ENCODE measurements at places on chromosomes 12 and 14.

- no peak for DNase-seq
Observed at GRCh38 chr12:50120521-50120920, 8.5 kb downstream of the COX14 start.

DNA sequence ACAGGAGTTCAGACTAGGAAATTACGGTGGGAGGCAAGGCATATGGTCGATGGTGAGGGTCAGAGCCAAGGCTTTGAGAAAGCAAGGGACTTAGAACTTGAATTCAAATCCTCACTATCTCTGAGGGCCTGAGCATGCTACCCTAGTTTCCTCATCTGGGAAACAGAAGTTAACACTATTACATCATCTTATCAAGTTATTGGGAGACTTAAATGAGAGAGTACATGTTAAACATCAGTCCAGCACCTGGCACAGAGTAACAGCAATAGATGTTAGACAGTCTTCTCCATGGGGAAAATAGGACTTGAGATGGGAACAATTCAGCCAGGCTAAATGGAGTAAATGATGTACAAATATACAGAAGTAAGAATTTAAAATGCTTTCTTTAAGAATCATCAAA is 38.5 kb downstream of the SLC38A1 start:
- no peak for DNase-seq

DNA sequence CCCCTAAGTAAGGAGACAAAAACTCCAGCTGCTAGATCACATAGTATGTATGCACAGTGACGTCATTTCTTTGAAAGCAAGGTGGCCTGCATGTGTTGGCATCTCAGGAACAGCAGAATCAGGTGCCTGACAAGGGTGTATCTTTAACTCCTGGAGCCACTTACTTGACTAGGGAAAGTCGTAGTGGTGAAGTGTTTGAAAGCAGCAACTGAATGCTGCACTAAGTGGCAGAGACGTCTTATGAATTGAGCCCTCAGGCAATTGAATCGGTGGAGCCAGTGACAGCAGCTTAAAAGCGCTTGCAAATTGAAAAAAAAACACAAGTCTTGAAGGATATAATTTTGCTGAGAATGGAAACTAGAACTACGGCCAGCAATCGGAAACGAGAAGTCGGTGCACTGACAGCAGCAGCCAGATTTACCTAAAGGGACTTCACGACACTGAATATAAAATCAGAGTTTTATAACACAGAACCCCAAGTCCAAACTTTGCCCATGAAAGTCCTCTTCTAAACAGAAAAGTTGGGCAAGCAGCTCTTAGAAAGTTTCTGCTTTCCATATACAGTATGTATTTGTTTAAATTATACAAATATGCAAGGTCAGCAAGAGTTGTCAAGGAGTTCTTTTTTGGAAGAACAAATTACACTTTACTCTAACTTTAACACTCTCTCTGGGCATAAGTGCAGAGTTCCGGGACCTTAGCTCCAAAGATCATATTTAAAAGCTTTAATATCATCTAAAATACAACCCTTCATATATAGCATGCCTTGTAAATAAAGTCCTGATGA is 1.1 kb downstream of the IGF1 start:
- DNase-seq: no peak

DNA sequence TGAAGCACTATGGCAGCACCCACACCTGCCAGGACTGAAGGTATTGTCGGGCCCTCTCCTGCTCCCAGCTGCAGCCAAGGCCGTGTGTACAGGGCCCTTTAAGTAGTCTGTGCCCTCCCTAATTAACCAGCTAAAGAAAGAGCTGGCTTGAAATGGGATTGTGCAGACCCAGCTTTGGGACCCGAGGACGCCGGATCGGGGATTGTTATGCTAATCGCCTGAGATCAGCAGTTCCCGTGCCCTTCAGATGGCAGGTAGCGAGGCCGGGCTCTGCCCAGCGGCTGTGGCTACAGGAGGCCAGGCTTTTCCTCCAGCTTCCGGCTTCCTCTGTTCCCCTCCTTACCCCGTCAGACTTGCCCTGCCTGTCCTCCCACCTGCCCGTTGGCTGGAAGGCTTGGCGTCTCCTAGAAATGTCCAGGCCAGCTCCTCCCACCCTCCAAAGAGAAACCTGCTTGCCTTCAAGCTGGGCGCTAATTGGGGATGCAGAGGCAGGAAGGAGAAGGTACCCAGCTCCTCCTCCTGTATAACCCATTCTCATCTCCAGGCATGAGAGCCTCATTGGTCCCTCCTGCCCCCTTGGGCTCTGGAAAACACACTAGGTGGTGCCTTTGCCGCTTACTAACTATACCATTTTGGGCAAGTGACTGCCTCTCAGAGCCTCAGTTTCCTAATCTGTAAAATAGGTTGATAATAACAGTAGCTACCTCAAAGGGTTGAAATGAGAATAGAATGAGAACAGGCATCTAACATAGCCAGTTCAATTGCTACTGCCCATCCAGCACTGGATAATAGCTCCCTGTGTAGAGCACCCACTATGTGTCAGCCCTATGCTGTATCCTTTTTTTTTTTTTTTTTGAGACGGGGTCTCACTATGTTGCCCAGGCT is 25.8 kb upstream of the MSI1 start:
- no peak for DNase-seq

- DNase-seq: no peak
Observed at GRCh38 chr12:56267443-56268071, 815 bp downstream of the COQ10A start.

DNA sequence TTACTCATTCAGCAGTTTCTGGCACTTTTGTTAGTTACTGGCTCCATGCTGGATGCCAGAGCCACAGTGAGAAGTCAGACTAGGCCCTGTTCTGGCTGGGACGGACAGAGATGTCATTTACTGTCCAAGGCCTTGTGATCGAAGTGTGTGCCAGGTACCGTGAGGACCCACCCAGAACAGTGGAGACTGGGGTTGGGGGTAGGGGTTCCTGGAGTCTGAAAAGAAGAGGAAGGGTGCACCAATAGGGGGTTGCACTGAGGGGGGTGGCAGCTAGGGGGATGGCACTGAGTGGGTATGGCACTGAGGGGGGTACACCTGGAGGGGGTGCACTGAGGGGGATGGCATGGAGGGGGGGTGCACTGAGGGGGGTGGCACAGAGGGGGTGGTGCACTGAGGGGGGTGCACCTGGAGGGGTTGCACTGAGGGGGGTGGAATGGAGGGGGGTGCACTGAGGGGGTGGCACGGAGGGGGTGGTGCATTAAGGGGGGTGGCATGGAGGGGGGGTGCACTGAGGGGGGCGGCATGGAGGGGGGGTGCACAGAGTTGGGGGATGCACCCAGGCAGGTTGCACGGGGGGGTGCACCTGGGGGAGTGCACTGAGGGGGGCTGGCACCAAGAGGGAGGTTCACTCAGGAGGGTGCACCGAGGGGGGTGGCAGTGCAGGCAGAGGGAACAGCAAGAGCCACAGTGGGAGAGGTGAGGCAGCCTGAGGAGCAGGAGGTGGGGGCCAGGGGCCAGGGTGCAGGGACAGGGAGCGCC is 10.6 kb upstream of the CYP46A1 start:
- DNase-seq: no peak

- DNase-seq: no peak
Observed at GRCh38 chr14:92747701-92748258, 647 bp downstream of the LGMN start.

GRCh38 chr12:4117386-4118016 is 156.1 kb upstream of the CCND2 start:
- DNase-seq: no peak

GRCh38 chr14:28765831-28766468 is 637 bp upstream of the FOXG1 start:
- DNase-seq: no peak

- no peak for DNase-seq
Observed at GRCh38 chr12:71160585-71160984, 2.8 kb upstream of the TSPAN8 start.

DNA sequence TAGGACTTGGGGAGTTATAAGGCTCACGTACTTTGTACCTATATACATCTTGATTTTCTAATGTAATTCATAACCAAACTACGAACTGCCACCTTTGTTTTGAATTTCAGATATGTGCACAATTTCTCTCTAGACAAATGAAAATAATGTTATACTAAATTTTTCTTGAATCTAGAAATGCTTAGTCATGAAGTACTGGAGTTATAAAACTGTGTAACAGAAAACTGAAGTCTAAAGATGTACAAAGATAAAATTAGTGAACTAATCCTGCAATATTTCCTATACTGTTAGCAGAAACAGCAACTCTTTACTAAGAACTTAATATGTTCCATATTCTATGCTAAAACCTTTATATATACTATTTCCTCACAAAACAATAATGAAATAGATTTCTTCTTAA is 15.5 kb downstream of the SEC23A start:
- DNase-seq: no peak

GRCh38 chr12:105220150-105220928 is 15.6 kb downstream of the APPL2 start:
- DNase-seq: no peak

DNA sequence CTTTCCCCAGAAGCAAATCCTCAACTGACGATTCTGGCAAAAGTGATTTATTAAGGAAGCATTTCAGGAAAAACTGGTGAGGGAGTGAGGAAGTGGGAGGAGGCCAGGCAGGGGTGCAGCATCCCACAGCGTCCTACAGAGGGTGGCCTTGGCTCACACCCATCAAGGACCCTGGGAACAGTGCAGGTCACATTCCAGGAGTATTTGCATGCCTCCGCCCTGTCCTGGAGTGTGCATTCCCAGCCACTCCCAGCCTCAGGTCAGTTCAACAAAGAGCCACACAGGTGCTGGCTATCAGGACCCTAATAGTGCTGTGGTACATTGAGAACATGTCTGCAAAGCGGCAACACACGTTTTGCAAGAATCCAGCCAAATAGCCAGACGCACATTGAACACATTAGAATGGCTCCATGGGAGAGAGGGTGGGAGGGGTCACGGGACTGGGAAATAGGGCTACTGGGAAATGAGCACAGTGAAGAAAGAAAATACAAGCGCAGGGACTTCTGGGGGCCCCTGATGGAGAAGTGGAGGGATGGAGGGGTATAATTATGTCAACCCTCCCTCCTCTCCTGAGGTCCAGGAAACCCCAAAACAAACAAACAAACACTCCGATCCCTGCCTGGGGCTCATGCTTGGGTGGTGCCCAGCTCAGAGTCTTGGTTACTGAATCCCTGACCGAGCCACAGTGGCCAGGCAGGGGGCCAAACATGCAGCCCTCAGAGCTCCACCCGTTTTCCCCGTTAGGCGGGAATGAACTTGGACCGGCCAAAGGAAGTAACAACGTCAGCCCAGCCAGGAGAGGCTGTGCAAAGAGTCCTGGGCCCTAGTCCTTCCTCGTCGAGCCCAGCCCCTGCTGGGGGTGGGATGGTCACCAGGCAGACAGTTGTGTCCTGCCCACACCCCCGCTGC is 36.5 kb downstream of the CMKLR1 start:
- no peak for DNase-seq

GRCh38 chr12:118058881-118059280 is 2.1 kb downstream of the WSB2 start:
- no peak for DNase-seq

DNA sequence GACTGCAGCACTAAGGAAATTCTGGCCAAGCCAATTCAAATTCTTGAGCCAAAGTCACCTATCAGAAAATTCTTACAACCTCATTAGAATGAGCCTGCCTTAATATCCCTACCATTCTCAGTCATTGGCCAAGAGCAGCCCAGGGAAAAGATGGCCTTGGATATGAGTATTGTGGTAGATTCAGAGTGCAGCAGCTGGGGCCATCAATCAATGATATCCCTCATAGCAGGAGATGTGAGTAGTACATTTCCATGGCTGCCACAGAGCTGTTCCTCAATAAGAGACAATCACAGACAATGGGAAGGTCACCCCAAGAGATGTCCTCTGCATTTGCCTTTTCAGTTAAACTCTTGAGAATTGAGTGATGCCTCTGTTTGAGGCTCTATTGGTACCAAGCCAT is 161.6 kb downstream of the DYRK2 start:
- DNase-seq: no peak

- DNase-seq: no peak
Observed at GRCh38 chr14:36316131-36316530, 4.3 kb downstream of the MBIP start.

GRCh38 chr12:93705237-93705636 is 28.1 kb downstream of the CRADD start:
- DNase-seq: no peak

DNA sequence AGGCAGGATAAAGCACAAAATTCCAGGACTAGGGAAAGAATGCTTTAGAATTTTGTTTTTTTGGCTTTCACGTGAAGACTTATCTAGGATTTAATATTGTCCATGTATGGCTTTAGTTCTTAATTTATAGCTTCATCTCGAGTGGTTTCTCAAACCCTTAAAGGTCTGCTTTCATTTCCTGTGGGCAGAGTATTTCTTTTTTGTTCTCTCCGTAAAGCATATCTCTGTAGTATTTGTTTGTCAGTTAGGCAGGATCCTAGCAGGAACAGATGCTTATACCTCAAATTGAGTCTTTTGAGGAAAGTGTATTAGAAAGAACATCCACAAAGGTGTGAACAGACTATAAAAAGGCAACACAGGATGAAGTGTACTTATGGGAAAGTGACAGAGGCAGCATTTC is 697.1 kb upstream of the SEL1L start:
- DNase-seq: no peak

DNA sequence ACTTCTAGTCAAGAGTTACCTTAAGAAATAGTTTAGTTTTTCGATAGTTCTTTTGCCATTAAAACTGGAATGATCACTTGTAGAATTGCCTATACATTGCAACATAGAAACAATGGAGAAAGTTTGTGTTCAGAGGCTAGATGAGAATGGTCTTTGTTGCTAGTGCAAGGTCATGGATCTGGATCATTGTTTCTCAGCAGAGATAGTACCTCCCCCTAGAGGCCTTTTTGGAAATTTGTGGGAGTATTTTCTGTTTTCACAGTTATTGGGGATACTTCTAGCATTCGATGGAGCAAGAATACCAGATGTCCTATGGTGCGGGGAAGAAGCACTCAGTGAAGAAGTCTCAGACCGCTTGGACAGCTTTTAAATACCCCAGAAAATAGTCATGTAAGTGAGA is 138.8 kb upstream of the HMGA2 start:
- no peak for DNase-seq

DNA sequence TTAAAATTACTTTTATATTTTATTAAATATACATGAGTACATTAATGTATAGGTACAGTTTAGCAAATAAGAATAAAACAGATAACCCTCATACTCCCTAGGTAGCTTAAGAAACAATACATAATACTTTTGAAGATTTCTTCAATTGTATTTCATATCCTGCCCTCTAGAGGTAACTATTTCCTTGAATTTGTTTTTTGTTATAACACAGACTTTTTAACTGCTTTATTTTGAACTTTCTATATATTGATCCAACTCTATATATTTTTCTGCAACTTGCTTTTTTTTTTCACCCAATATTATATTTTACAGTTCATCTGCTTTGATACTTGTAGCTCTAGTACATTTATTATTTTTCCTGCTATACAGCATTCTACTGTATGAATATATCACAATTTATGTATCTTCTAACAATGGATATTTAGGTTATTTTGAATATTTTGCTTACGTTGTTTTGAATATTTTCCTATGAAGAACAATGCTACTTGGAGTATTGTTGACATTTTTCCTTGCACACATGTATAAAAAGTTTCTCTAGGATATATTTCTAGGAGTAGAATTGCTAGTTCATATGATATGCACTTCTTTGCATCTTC is 72.8 kb upstream of the ABCD2 start:
- no peak for DNase-seq

Data from amniotic stem cell (primary cell).